ENCODE measurements at places on chromosomes 6 and 20.

- DNase-seq, result no peak
- H3K27ac ChIP-seq, result no peak overlapping the region
- no peaks in the 10 kb centered on the region for H3K36me3 ChIP-seq
- no peaks in the 10 kb centered on the region for H3K4me1 ChIP-seq
- no peaks in the 10 kb centered on the region for H3K27me3 ChIP-seq
Observed at GRCh38 chr6:122082370-122082769, 317.1 kb upstream of the HSF2 start.

DNA sequence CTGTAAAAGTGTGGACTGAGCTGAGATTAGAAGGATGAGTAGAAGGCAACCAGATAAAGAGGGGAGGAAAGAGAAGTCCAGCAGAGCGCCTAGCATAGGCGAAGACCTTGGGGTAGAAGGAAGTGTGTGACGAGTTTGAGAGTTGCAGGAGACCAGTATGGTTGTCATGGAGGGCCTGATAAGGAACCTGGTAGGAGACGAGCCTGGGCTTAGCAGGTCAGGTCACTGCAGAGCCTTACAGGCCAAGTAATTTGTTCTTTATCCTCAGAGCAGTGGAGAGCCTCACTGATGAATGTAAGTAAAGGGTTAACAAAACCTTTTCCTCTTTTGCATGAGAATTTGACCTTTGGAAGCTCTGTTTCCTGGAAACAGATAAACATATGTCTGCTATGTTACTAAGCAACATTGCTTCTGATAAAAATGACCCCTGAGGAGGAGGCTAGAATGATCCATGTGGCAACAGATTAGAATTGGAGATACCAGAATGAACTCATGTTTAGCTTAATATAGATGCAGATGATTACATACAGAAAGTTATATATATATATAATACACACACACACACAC lies 2.9 kb upstream of the TMEM74B start:
- peaks cover 28% of the 10 kb centered on the region for H3K4me1 ChIP-seq
- peak; percentile 54 for DNase-seq
- no peak overlapping the region for H3K4me3 ChIP-seq

DNA sequence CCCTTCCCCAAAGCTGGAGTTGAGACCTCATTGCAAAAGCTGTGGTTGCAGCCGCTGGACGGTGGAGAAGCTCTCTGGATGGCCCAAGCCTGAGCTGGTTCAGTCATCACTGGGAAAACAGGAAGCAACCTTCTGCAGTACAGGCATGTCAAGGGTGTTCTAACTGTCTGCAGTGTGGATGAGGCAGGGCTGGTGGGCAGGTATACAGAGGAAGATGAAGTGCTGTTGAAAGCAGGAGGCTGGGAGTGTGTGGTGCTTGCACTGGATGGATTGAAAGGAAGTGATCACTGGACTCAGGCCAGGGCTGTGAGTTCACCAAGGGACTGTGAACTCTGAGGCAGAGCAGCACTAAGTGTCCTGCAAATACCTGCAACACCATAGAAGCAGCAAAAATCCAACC lies 89.0 kb upstream of the NOX3 start:
- no peak overlapping the region for H3K4me3 ChIP-seq
- no peaks in the 10 kb centered on the region for H3K36me3 ChIP-seq
- DNase-seq, result peak; percentile 12
- H3K27ac ChIP-seq, result no peak overlapping the region

DNA sequence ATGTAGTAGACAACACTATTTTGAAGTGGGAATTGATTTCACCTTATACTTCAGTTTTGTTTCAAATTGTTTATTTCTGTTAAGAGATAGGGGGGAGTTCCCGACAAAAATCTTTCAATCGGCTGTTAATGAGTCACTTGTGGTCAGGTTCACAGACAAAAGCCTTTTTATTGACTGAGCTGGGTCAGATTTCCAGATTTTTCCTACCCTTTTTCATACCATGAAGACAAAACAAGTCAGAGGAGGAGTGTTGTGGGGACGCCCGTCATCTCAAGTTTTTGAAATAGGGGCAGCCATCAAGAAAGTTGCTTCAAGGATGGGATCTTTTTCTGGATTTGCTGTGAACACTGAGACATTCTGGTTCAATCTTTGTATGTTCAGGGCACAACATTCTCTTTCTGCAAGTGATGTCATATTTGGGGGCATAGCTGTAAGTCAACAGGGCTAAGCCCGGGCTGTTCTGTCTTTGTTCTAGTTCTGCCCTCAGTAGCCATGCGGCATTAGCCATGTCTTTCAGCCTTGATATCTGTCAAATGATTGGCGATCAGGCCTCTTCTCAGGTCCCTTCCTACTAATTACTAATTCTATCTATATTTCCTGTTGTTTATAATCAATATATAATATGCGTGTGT lies 496.0 kb upstream of the MARCKS start:
- peaks cover 17% of the 10 kb centered on the region for H3K4me1 ChIP-seq
- H3K27me3 ChIP-seq, result no peaks in the 10 kb centered on the region
- DNase-seq, result peak; percentile 26
- no peak overlapping the region for H3K4me3 ChIP-seq

- no peaks in the 10 kb centered on the region for H3K27me3 ChIP-seq
- DNase-seq, result no peak
- no peak overlapping the region for H3K27ac ChIP-seq
- H3K4me1 ChIP-seq, result no peaks in the 10 kb centered on the region
- H3K4me3 ChIP-seq, result no peak overlapping the region
Observed at GRCh38 chr6:143478479-143479062, 28.0 kb downstream of the PEX3 start.

DNA sequence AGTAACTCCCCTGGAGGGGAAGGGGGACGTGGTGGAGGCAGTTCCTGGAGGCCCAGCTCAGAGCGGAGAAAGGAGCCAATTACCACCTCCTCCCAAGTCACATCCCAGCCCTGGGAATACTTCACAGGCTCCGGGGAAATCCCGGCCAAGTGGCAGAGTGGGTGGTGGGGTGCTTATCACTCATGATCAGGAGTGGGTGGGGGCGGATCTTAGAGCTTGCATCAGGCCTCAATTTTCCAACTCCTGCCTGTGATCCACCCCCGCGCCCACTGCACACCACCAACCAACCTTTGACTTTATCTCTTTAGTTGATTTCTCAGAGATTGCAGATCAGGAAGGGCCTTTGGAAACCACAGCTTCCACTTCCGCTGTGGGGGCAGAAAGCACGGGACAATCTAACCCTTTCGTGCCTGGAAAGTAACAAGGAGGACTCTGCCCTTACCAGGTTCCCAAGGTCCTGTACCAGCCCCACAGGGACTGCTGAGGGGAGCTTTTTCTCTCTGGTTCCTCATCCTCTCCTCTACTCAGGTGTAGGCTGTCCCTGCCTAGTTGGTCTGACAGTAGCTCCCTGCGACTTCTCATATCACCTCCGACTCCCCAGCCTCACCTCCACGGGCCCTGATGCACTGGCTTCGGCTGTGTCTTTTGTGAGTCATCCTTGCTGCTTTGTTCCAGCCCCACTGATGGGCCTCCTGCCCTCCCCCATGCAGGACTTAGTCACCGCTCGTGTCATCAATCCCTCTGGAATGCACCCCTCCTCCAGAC lies 24.9 kb upstream of the IER3 start:
- H3K4me3 ChIP-seq, result no peak overlapping the region
- peak; percentile 52 for DNase-seq

- no peaks in the 10 kb centered on the region for H3K36me3 ChIP-seq
- H3K4me1 ChIP-seq, result peaks cover 38% of the 10 kb centered on the region
- H3K27ac ChIP-seq, result peak overlapping the region; percentile 71
- H3K27me3 ChIP-seq, result no peaks in the 10 kb centered on the region
- no peak overlapping the region for H3K4me3 ChIP-seq
Observed at GRCh38 chr20:10077081-10077471, 42.3 kb downstream of the ANKEF1 start.

DNA sequence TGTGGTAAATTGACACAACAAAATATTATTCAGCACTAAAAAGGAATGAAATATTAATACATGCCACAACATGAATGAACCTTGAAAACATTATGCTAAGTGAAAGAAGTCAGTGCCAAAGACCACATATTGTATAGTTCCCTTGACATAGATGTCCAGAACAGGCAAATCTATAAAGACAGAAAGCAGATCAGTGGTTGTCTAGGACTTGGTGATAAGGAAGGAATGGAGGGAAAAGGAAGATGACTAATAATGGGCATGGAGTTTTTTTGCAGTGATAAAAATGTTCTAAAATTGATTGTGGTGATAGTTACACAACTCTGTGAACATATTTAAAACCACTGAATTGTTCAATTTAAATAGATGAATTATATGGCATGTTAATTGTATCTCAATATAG lies 32.5 kb downstream of the TBX18 start:
- no peaks in the 10 kb centered on the region for H3K36me3 ChIP-seq
- no peak overlapping the region for H3K27ac ChIP-seq
- no peak overlapping the region for H3K4me3 ChIP-seq
- H3K27me3 ChIP-seq, result no peaks in the 10 kb centered on the region
- H3K4me1 ChIP-seq, result no peaks in the 10 kb centered on the region
- no peak for DNase-seq

GRCh38 chr6:5279891-5280338 lies 18.6 kb downstream of the FARS2 start:
- no peak for DNase-seq
- H3K36me3 ChIP-seq, result no peaks in the 10 kb centered on the region
- H3K27ac ChIP-seq, result no peak overlapping the region
- no peak overlapping the region for H3K4me3 ChIP-seq
- H3K4me1 ChIP-seq, result no peaks in the 10 kb centered on the region

DNA sequence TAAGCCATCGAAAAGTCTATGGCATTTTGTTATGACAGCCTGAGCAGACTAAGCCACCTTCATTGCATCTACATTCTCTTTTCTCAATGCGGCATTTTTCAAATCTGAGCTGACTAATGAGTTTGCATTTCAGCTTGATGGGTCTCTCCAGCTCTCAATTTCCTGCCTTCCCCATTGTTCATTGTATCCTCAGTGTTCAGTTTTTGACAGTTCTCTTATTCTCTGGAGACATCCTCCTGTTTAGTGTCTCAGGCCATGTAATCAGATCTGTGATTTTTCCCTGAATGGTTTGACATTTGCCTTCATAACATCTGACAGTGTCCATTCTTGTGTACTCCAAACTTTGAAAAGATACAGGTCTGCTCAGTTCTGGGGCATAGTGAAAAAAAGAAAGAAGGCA lies 27.9 kb upstream of the MCM3 start:
- no peak overlapping the region for H3K4me3 ChIP-seq
- H3K27me3 ChIP-seq, result no peaks in the 10 kb centered on the region
- H3K27ac ChIP-seq, result no peak overlapping the region
- no peaks in the 10 kb centered on the region for H3K4me1 ChIP-seq

DNA sequence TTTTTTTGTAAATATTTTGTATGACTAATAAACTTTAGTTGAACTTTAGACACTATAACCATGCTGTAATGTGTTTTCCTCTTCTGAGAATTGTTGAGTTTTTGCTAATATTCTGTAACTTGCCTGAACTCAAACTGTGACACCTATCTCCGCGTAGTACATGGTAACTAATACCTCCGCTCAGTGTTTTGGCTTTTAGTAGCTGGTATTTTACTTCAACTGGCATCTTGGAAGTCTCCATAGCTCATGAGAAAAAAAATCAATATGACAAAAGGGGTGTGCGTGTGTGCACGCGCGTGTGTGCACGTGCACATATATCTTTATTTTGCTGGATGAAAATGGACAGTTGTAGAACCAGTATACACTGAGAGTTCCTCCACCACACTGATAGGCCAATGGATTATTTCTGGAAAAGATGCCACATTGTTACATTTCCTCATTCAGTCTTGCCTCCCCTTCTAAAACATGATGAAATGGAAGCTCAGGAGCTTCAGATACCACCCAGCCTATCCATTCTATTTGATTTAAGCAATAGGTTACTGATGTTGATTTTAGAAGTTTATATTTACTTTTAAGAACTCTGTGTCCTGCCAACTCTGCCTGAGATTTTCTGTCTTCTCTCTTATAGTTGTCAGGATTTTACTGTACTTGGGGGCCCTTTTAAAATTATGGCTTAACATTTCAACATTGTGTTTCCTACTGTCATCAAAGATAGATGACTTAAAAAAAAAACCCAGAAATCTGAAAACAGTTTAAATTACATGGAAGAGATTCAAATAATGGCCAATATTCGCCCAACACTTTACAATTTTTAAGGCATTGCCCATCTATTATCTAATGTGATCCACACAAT lies 16.3 kb upstream of the ADGRG6 start:
- no peak for DNase-seq
- H3K27ac ChIP-seq, result no peak overlapping the region
- no peak overlapping the region for H3K4me3 ChIP-seq
- no peaks in the 10 kb centered on the region for H3K4me1 ChIP-seq
- no peaks in the 10 kb centered on the region for H3K27me3 ChIP-seq

- H3K4me1 ChIP-seq, result no peaks in the 10 kb centered on the region
- H3K36me3 ChIP-seq, result no peaks in the 10 kb centered on the region
- DNase-seq, result no peak
- no peak overlapping the region for H3K27ac ChIP-seq
- H3K27me3 ChIP-seq, result no peaks in the 10 kb centered on the region
Observed at GRCh38 chr20:14997791-14998190, 660.4 kb upstream of the FLRT3 start.

DNA sequence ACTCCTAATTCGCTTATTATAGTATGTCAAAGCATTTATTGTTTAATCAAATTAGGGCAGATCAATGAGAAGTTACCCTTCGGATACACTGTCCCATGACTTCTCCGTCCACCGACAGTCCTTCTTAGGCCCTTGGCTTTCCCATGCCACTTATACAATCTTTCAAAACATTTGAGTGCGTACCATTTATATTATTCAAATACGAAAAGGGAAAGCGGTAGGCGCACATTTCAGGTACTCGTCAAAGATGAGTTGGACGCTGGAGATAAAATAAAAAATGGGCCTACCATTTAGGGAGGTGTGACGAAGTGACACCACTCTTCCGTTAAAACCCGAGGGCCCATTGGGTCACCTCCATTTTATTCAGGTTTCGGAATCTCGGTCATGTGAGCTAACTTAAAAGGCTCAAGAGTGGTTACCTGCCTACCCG lies 542 bp upstream of the AFG1L start:
- H3K36me3 ChIP-seq, result no peaks in the 10 kb centered on the region
- no peak for DNase-seq
- H3K27me3 ChIP-seq, result no peaks in the 10 kb centered on the region
- peak overlapping the region; percentile 97 for H3K27ac ChIP-seq
- H3K4me1 ChIP-seq, result peaks cover 18% of the 10 kb centered on the region

DNA sequence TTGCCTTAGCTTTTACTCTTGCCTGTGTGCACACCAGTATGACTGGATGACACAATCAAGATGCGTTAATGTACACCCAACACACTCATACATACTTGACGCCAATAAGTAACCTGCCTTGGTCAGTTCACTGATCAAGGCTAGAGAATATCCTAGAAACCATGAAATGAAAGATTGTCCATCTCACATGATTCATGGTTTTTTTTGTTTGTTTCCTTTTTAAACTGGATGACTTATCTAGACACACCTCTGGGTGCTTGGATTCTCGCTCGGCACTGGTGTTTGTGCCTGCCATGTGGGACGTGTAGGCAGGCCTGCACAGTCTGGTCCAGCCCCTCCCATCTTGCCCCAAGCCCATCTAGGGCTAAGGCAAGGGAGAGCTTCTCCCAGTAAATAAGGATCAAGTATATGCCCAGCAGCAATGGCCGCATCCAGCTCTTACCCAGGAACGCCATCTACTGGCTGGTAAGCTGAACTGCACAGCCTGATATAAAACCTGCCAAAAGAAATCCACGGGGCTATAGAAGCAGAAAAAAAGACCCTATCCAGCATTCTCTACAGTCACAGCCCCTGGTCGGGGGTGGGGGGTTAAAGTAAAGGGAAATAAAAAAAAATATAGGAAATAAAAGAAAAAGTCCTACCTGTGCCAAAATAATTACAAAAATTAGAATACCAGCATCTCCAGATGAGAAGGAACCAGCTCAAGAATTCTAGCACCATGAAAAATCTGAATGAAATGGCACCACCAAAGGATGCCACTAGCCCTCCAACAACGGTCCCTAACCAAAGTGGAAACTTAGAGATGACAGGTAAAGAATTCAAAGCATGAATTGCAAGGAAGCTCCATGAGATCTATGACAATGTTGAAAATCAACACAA lies 73.3 kb downstream of the OTOR start:
- DNase-seq, result no peak
- no peaks in the 10 kb centered on the region for H3K36me3 ChIP-seq
- no peak overlapping the region for H3K27ac ChIP-seq

Data from stomach (tissue), 19 donors.